ENCODE measurements at places on chromosomes 11 and 22.

DNA sequence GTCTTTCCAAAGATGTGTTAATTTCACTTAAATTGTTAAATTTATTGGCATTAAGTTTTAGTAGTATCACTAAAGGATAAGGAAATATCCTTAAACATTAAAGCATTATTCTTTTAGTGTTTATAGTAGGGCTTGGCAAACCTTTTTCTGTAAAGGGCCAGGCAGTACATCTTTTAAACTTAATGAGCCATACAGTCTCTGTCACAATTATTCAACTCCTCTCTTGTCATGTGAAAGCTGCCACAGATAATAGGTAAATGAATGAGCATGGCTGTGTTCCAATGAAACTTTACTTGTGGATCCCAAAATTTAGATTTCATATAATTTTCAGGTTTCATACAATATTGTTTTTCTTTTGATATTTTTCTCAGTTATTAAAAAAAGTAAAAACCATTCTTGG, 268.2 kb upstream of the C11orf87 start:
- no peak for DNase-seq

DNA sequence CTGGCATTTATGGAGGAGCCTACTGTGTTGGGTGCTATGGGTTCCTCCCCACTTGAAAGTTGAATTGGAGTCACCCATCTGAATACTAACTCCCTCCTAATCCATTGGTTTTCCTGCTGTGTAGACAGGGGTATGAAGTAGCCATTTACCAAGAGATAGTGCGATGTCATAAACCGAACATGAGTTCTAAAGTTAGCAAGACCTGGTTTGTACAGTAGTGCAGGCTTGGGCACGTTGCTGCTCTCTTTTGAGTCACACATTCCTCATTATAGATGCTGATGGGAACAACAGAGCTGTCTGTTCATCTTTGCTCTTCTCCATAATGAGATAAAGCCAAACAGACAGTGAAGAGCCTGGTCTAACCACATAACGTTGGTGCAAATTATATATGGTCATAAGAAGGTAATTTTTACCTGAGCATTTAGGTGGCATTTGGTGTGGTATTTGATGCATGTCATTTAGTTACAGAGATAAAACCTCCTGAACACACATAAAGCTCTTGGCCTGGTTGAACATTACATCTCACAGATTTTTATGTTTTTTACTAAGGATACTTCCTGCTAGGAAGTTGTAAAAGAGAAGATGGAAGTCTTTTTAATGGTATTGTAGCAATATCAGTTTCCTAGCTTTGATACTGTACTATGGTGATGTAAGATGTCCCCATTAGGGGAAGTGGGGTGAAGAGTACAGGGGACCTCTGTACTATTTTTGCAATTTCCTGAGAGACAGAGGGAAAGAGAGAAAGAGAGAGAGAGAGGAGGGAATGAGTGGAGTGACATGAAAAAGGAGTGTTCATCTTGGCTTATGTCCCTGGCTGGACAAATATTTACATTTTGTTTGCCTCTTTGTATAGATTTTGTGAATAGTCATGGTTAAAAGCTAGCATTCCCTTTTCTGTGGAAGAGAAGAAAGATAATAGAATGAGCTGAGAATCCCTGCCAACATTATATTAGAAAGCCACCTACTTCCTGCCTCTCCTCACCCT, 27.9 kb downstream of the GRAP2 start:
- no peak for DNase-seq

GRCh38 chr11:47418454-47419259, 7.6 kb downstream of the PSMC3 start:
- no peak for DNase-seq

GRCh38 chr11:72491001-72491400, 56.7 kb upstream of the CLPB start:
- no peak for DNase-seq

DNA sequence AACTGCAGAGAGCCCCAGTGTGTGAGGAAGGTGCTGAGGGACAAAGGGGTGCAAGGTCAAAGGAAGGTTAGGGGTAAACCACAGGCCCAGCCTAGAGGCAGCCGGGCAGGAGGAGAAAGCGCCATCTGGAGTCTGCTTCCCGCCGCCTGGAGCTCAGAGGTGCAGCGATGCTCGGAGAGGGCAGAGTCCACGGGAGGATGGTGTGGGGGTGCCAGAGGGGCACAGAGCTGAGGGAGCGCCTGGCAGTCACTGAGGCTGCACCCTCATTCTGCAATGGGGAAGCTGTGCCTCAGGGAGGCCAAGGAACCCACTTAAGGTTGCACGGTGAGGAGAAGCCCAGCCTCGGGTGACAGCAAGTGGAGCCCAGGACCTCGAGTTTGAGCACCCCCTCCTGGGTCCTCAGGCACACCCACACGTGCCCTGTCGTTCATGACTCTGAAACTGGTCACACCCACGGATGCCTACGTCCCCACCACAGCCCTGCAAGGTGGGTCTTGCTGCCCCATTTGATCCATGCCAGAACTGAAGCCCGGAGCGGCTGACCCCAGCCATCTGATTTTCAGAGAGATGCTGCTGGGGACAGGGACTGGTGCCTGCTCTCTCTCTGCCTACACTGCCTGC, 1.6 kb downstream of the IL2RB start:
- DNase-seq, result no peak

DNA sequence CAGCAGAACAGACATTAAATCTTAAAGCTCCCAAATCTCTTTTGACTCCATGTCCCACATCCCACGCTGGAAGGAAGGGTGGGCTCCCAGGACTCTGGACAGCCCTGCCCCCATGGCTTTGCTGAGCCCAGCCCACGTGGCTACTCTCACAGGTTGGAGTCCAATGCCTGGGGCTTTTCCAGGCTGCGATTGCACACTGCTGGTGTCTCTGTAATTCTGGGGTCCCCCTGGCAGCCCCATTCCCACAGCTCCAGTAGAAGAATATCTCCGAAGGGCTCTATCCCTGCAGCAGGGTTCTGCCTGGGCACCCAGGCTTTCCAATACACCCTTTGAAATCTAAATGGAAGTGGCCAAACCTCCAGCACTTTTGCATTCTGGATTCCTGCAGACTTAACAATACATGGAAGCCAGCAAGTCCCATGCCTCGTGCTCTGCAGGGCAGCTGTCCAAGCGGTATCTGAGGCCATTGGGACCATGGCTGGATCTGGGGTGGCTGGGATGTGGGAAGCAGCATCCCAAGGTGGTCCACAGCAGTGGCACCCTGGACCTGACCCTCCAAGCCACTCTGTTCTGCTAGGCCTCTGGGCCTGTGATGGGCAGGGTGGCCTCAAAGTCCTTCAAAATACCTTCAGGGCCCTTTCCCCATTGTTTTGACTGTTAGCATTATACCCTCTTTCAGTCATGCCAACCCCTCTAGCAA, 47.9 kb upstream of the TH start:
- no peak for DNase-seq

DNA sequence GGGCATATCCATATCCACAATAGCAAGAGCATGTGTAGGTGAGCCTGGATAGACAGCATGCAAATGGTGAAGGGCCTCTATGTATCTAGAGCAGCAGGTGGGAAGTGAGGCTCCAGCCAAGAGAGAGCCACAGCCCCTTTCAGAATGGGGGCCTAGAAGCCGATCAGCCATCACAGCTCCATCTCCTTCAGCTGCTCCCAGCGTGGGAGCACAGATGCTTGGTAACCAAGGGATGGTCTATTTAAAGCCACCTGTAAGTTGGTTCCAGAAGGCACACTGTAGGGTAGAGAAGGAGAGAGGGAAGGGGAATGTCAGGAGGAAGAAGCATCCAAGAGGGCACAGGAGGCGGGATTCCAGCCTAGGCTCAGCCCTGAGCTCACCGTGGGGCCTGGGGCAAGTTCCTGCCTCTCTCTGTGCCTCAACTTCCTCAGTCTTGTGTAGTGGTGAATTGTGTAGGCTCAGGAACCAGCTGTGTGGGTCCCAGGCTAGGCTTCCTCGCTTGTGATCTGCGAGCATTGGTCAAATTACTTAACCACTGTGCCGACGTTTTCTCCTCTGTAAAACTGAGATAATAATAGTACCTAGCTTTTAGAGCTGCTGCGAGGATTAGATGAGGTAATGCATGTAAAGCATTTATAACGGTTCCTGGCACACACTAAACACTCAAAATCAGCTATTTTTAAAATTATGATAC, 122.9 kb upstream of the NAV2 start:
- no peak for DNase-seq

DNA sequence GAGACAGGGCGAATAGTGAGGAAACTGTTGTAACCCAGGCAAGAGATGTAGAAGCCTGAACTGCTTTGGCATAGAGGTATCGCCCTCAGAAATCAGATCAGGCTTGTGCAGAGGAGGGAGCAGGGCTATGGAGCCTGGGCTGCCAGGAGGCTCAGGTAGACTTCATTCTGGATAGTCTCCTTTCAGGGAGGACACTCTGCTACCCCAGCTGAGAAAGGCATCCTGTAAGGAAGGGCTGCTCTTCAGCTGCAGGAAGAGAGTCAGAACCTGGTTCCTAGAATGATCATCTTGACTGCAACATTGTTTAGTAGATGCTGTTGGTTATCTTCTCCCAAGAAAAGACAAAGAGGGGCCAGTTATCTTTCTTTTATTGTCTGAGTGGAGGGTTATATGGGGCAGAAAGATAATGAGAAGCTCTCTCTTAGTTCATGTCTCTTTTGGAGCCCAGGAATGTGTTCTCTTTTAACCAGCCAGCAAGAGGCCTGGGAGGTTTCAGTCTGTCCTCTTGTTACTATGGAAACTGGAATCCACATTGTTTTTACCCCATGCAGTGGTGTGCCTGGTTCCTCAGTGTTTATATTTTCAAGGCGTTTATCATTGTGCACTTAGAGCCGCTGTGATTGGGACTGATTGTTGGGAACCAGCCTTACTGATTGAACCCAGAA, 95.7 kb downstream of the STIM1 start:
- no peak for DNase-seq

- no peak for DNase-seq
These were observed 30.7 kb upstream of the ARFGAP3 start for GRCh38 chr22:42887523-42888507.

DNA sequence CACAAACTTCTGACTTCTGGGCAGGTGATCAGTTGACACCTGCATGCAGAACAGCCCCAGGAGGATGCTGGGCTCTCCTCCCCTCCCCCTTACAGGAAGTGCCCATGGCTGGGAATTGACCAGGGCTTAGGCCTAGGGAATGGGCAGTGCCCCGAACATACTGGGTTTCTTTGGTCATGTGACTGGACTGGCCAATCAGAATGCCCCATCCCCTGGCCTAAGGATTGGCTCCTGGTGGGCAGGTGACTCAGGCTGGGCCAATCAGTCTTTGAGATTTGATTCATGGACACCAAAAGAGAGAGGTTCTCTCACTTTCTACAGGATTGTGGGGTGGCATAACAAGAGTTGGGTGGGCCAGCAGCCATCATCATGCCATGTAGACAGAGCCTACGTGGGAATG, 37.1 kb downstream of the MCM5 start:
- no peak for DNase-seq

GRCh38 chr11:69958308-69958707, 119.8 kb upstream of the ANO1 start:
- DNase-seq, result no peak

- no peak for DNase-seq
These were observed 40.1 kb downstream of the EIF4ENIF1 start for GRCh38 chr22:31449506-31449905.

GRCh38 chr22:21929253-21929652, 23.4 kb downstream of the PPM1F start:
- DNase-seq, result no peak

DNA sequence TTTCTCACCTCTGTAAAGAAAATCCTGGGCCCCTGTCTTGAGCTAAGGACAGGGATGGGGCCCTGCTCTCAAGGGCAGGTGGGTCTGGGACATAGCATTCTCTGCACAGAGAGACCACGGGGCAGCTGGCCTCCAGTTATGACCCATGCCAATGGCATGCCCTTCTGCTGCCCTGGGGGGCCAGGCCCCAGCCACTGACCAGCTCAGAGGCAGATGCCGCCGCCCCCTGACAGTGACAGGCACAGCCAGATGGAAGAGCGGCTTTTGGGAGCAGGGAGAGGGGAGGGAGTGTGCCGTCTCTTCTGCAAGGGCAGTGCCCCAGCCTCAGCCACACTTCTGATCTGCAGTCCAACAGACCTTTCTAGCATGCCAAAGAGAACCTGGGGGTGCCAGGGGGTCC, 114.8 kb upstream of the NAV2 start:
- DNase-seq, result no peak

DNA sequence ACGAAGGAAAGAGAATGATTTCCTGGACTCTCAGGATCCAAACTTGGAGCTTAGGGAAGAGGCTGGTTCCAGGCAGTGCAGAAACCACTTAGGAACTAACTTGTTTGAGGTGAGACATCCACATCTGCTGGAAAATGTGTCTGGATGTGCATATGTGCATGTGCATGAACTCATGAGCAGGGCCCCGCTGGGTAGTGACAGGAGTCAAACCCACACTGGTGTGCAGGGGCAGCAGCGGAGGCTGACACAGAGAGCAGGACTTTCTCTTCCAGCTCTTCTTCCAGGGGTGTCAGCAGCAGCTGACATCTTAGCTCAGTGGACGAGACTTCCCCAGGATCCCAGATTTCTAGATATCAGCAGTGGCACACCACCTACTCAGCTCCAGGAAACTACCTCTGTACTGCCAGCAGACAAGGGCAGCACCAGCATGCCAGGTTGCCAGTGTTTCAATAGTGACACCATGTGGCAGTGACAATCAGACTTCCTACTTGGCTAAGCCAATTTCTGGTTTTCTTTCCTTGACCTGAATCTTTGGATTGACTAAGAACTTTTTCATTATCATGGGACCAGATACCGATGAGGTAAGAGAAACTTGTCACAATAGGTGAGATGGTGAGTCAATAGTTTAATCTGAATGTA, 227.5 kb upstream of the ZC3H12C start:
- DNase-seq, result no peak

DNA sequence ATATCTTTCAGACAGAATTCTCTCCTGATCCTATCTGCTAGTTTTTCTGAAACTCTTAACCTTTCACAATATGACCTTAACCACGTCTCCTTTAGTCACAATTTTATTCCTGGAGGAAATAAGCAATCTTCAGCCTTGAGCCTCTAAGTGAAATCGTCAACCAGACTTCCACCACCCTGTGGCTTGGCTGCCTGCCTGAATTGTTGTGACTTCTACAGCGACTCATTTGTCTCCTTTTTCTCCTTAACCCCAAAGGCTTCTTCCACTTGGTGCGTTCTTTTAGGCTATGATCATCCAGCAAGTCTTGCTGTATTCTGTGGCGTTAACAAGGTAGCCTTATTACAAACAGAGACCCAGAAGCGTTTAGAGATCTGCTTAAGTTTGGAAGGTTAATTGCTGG, 535.1 kb upstream of the ARHGAP42 start:
- DNase-seq, result no peak

DNA sequence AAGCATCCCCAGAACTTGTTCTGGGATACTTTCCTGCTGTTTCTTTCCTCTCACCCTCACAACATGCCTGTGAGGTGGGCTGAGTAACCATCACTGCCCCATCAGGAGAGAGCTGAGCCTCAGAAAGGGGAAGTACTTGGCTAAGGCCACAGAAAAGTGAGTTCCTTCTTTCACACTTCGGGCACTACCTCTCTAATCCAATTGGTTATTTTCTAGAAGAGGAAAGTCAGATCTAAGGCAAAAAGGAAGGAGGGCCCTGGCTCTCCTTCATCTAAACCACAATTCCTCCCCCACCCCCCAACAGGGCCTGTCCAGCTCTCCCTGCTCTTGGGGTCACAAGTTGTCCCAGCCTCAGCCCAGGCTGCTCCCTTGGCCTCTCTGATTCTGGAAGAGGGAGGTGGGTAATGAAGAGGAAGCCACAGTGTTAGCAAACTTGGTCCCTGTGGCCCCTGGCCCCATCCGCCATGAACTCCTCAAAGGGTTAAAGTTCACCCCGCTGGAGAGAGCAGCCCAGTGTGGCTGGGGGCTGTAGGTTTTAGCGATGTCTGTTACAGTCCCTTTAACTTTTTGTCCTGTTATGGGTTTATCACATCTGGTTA, 34.0 kb downstream of the SLC22A12 start:
- DNase-seq, result no peak

GRCh38 chr11:123543797-123544196, 110.6 kb downstream of the SCN3B start:
- no peak for DNase-seq

Data from HFF-Myc (cell line).